CD4-positive, alpha-beta memory T cell (primary cell): ENCODE measurements at places on chromosomes 12 and 14.
A peak's percentile ranks its signal among the peaks of the same experiment; 100 is the strongest.

DNA sequence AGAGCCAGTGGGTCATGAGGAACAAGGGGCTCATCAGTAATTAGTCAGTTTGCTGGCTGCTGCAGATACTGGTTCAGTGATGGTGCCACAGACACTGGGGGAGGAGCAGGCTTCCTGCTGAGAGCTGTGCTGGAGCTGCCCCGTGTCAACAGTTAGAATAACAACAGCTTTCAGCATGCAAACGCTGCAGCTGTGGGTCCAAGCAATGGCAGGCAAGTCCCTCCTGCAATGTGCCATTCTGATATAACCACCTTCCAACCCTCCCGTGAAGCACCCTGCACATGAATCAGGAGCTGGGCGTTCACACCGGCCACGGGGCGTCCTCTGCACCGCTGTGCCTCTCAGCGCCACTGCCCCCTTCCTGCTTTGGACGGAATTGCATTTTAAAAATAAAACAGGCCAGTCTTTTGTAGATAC is 258.4 kb upstream of the SFSWAP start:
- no peak for DNase-seq

GRCh38 chr12:105992849-105993740 is 145.7 kb downstream of the NUAK1 start:
- DNase-seq = no peak

DNA sequence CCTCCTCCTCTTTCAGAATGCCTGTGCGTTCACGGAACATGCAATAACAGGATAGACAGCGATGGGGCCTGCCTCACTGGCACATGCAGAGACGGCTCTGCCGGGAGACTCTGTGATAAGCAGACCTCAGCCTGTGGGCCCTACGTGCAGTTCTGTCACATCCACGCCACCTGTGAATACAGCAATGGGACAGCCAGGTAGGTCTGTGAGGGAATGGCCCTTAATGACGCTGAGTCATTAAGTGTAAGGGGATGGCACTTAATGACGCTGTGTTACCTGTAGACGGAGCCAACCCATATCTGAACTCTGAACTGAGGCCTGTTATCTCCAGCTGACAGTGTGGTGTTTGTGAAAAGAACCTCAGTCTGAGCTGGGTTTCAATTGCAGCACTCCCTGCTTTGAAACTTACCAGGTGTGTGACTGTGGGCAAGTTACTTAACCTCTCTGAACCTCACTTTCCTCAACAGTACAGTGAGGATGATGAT is 86.9 kb downstream of the STAB2 start:
- DNase-seq = no peak

- no peak for DNase-seq
Measured at GRCh38 chr12:49557917-49558215, 10.1 kb downstream of the MCRS1 start.

DNA sequence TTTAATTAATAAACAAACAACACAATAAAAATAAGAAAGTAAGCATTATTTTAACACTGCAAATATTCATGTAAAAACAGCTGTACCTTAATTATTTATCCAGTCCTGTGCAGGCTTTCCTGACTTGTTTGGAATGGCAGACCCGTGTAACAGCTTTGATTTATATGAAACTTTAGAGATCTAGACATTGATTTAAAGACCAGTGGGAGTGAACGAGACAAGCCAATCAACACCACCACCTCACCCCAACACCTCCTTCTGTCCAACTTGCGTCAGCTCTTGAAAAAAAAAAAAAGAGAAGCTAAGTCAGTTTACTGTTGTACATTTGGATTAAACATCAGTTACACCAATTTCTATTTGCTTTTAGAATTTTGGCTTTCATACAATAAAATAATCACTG is 22.3 kb downstream of the SLC38A4 start:
- DNase-seq = no peak

DNA sequence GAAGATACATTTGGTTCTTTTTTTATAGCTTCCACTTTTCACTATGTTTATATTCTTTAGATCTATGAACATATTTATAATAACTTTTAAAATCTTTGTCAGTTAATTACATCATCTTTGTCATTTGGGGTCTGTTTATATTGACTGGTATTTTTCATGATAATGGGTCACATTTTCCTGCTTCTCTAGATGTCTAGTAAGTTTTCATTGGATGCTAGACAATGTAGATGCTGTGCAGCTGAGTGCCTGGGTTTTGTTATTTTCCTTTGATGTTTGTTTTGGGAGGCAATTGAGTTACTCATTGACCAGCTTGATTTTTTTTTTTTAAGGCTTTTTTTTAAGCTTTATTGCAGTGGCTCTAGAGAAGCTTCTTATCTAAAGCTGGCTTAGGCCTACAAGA is 4.9 kb downstream of the MAP1LC3B2 start:
- no peak for DNase-seq

DNA sequence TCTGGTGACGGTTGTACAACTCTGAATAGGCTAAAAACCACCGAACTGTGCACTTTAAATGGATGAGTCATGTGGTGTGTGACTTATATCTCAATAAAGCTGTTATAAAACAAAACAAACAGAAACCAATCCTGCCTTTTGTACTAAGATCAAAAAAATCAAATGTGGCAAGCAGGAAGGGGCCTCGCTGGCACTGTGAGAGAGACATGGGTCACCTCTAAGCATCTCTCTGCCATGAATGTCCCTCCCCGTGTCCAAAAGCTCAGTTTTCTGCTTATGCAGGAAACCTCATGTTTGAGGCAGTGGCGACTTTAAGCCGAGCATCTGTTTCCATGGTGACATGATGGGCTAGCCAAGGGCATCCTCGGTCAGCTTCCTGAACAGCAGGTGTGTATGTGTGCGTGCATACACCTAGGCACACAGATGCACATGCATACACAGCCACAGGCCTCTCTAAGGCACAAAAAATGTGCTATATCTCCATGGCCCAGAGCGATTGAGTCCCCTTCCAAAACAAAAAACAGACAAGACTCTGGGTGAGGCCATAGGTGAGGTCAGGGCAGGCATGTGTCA is 44.4 kb downstream of the ARL6IP4 start:
- peak; percentile 6 for DNase-seq

DNA sequence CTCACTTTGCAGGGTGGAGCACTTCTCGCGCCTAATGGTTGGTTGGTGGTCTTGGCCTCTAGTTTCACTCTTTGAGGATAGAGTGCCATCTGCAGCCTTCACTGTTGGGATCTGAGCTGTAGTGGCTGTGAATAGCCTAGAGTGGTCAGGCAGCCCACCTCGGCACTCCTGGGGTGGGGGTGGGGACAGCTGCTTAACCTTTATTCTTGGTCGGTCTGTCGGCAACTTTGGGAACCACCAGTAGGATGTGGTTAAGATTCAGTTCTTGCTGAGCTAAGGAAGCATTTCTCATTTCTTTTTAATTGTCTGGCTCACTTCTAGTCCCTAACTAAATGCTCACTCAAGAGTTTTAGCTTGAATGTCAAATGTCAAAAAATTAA is 21.1 kb downstream of the TMBIM6 start:
- DNase-seq = no peak

DNA sequence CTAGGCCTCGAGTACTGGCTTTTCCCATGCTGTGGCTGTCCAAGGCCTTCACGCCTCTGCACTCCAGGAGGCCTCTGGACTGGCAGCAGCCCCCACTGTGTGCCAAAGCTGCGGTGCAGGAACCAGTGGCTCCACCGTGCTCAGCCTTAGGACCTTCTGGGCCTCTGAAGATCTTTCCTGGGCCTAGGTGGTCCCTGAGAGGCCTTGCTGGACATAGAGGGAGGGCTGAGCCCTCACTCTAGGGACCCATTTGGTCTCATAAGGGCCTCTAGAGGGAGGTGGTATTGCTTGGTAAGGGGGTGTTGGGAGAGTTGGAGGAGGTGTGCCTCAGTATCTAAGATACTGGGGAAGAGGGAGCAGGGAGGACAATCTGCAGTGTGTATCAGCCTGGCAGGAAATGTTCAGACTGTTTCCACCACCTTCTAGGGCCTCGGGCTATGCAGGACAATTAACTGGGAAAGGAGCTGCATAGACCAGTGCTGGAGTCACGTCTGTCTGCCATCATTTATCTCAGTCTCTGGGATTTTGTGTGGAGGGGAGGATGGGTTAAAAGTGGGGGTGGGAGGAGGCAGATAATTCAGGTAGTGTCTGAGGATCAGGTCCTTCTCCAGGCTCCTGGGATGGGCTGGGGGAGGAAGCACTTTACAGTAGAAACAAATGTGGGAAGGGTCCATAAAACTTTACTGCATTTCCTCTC is 2.9 kb downstream of the HOXC5 start:
- no peak for DNase-seq

DNA sequence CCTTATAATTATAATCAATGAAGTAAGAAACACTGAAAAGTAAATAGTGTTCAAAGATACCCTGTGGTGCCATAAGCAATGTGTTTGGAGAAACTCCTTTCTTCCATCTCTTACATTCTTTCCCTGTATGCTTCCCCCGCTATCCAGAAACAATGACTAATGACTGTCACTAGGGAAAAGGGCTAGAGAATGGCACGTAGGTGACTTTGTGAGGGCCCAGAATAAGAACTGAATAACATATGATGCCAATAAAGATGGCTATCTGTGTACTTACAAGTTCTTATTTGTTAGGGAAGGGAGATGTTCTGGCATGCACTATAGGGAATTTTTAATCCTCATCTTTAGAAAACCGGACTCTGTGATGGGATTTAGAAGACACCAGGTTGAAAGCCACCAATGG is 4.7 kb upstream of the KRT7 start:
- DNase-seq = no peak

- no peak for DNase-seq
Measured at GRCh38 chr14:58722441-58722840, 84.7 kb downstream of the DACT1 start.

DNA sequence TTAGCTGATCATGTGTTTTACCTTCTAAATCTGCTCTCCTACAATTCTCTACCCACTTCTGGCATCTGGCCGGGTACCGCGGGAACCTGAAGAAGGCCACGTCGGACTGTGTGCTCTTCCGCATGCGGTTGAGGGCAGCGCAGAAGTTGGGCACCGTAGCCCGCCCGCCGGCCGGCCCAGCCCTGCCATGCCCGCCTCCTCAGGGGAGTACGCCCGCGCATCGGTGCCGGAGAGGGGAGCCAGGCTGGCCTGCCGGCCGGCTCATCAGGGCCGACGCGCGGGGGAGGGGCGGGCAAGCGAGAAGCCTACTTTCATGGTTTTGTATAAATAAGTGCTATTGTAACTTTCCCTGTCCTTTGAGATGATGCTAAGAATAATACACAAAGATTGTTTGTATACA is 19.9 kb upstream of the ADAMTS20 start:
- DNase-seq = no peak

- DNase-seq = no peak
Measured at GRCh38 chr12:13007496-13008233, 7.6 kb upstream of the HEBP1 start.

DNA sequence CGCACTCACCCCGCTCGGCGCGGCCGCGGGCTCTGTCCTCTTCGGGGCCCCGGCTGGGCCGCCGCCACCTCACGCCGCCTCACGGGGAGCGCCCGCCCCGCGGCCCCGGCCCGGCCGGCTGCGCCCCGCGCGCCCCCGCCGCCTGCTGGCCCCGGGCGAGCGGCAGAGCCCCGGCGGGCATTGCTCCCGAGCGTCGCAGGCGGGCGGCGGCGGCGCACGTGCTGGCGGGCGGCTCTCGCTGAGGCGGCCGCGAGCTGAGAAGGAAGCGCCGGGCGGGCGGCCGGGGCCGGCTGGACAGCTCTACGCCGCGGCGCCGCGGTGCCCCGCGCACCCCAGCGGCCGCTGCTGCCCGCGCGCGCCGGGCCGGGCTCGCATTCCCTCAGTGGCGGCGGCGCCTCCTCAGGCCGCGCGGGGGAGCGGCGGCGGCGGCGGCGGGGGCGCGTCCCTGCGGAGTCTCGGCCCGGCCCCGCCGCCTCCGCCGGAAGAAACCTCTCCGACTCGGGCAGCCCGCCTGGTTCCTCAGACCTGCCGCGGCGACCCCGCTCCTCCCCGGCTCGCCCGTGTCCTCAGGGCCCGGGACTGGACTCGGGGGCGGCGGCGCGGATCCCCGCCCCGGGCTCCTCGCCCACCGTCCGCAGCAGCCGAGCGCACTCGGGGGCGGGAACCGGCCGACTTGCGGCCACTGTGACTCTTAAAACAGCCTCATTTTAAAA is at the start of gene PITPNM2:
PITPNM2 (minus strand) TSS at position 347 of the 713 bp plus-strand sequence. CDS start 116,500 bp downstream, outside the sequence.
- DNase-seq = peak; percentile 60

DNA sequence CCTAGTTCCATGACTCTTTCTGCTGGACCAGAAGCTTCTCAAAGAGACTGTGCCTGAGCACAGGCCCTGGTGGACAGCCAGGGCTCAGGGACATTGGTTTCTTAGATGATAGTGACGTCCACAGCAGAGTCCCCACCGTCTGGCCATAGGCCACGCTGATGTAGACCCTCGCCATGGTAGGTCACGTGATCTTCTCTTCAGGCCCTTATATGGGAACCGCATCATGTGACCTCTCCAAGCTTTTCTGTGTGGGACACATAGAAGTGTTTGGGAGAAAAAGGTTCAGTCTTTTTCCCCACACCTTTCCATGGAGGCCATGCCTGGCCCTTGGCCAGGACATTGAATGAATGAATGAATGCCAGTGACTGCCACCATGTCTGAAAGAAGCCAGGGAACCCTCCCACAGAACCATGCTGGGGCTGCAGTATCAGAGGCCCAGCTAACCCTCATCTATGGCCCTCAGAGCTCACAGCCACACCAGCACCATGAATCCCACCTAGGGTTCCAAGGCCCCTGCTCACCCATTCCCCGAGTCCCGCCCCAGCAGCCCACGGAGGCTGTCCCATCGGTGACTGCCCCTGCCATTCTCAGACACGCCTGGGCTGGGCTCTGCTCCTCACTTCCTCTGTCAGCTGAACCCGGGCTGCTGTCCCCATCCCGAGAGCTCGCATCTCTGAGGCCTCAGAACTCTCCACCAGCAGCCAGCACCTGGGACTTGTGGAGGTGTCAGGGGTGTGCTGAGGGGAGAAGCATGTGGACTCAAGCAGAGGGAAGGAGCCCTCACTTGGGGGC is 292.1 kb downstream of the ADGRD1 start:
- no peak for DNase-seq

DNA sequence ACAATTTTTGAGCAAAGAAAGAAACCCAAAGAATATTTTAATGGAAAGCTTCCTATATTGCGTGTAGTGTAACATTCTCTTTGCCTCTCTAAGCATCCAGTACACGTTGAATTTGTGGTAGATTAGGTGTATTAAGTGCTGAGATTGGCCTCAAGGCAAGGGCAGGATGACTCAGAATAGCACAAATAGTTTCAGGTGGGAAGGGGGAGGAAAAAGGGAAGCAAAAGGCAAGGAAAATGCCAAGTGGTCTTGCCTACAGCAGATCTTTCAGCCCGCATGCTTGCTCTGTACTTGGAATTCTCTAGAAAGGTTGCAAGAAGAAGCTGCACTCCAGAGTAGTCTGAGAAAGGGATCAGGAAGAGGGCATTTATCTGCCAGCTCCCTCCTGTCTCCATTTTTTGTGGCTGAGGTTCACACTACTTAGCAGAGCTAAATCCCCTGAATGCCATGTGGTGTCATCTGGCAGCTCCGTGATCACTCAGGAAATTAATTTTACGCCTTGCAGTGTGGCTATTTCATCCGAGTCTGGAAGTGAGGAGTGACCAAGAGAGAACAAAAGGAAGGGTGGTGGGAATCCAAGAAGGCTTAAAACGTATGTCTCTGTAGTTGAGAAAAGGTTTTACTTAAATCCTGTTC is 28.5 kb downstream of the CDKN1B start:
- DNase-seq = no peak

GRCh38 chr12:57729321-57729844 is 9.2 kb downstream of the AGAP2 start:
- no peak for DNase-seq
